ENCODE measurements at places on chromosomes 2 and 18.

GRCh38 chr2:216283038-216283900 lies 89.0 kb downstream of the MARCHF4 start:
- no peak for DNase-seq

GRCh38 chr18:1483385-1483784 lies 578.7 kb downstream of the ADCYAP1 start:
- no peak for DNase-seq

DNA sequence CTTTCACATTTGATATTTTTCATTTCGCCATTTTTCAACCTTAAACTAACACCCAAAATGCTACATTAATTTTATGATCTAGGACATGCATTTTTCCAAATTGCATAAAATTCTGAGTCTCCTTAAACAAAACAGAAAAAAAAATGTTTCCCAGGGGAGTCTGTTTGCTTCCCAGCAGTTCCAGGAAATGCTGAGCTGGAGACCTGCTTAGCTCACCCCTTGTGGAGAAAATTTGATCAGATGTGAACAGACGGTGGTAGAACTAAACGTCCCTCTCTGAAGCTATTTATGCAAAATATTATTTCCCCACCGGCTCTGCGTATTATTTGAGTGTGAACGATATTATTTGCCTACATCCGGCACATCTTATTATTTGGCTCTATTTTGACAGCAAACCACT lies 74.9 kb upstream of the AGAP1 start:
- DNase-seq: no peak

DNA sequence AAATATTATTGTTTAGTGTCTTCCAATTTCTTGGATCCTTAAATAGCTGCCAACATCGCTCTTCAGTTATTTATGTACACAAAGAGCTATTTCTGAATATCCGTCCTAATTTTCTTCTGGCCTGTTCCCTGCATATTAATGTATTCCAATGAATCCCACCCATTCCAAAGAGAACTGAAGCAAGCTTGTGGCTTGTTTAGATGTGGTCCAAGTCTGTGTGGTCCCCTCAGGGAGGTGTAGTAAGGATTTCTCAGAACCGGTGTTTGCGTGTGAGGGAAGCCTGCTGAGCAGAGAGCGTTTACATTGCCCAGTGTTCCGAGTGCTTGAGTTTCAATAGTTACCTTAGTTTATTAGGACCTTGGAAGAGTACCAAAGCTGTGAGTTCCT lies 25.1 kb upstream of the IL1R1 start:
- DNase-seq: no peak

DNA sequence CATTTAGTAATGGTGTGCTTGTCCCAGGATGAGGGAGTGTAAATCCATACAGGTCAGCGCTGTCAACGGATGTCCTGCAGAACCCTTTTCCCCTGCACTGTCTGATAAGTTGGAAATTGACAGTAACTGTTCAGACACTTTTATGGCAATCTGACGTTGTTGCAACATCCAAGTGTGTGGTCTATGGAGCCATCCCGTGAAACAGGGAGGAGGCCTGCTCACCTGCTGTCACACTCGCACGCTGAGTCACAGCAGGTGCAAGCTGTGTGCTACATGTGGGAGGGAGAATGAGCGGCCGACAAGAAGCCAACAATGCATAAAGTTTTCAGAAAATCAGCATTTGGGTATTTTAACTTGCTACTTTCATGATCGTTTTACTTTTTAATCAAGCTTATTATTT lies 43.7 kb upstream of the RMDN2 start:
- DNase-seq: no peak

GRCh38 chr2:98571121-98571701 lies 37.1 kb downstream of the COA5 start:
- DNase-seq: no peak

DNA sequence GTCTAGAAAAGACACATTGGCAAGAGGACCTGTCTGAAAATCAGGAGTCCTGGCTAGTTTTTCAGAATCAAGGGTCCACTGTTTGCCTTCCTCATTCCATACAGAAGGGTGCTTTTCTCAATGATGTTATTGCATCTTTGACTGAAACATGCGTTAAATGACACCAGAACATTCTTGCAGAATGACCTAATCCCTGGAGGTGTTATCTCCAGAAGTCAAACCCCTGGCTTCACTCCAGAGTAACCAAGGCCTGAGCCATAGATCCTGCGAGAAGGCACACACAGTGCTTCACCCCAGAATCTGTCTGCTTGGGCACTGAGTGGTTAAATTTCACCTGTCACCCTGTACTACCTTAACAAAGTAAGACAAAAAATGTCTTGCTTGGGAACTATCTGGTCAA lies 1055.2 kb upstream of the FANCL start:
- DNase-seq: no peak

DNA sequence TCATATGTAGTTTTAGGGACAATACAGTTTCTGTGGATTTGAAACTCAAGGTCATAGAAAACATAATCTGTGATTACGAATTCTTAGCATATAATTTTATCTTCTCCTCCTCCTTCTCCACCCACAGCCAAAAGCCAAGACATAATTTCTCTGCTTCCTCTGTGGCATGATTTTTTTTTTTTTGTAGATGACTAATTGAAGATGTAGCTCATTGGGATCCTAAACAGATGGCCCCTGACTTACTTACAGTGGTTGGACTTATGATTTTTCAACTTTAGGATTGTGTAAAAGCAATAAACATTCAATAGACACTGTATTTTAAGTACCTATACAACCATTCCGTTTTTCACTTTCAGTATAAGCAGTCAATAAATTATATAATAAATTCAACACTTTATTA lies 42.3 kb downstream of the FSIP2 start:
- no peak for DNase-seq

GRCh38 chr18:71011389-71011788 lies 722.5 kb downstream of the SOCS6 start:
- no peak for DNase-seq
